Progenitor cell of endocrine pancreas (in vitro differentiated cells): ENCODE measurements at places on chromosomes 4 and X.

DNA sequence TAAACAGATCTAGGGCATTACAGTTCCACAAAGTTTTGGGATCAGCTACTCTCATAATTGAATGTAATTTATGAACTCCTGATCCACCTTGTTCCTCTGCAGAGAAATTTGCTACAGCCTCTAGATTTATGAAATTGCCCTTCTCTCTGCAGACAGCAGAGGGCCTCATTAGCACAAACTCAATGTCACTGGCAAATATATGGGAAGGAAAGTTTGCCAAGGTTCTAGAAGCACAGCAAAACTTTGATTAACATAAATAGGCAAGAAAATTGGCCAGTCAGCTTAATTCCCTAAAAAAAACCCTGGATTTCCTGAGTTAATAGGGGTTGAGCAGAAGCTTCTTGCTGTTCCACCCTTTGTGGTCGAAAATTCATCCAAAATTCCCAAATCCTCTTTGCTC lies 31.5 kb downstream of the PRPS1 start:
- DNase-seq: no peak

DNA sequence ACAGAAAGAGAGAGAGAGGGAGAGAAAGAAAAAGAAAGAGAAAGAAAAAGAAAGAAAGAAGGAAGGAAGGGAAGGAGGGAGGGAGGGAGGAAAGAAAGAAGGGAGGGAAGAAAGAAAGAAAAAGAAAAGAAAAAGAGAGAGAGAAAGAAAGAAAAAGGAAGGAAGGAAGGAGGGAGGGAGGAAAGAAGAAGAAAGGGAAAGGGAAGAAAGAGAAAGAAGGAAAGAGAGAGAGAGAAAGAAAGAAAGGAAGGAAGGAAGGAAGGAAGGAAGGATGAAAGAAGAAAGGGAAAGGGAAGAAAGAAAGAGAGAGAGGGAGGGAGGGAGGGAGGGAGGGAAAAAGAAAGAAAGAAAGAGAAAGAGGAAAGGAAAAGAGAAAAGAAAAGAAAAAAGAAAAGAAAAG lies 10.8 kb downstream of the OPHN1 start:
- DNase-seq: no peak

DNA sequence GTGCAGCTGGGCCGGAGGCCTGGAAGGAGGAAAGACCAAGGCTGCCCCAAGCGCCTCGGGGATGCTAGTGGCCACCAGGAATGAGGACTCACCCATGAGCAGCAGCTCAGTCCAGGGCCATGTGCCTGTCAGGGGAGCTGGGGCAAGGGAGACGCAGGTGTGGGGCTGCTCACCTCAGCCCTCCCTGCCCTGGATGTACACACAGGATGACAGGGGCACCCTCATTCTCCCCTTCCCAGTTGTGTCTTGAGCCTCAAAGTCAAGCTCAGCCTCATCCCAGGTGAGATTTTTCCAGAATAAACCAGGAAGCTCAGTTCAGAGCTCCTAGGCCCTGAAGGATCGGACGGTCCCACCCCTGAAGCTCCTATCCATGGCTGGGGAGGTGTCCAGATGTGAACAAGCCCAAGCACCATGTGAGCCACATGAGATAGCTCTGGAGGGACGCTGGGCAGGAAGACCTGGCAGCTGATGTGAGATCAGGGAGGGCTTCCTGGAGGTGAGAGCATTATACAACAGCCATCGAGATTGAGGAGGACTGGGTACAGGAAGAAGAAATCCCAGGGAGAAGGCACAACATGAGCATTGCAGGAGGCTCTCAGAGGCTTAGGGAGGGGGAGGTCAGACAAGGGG lies 23.0 kb downstream of the HTRA3 start:
- DNase-seq: no peak

DNA sequence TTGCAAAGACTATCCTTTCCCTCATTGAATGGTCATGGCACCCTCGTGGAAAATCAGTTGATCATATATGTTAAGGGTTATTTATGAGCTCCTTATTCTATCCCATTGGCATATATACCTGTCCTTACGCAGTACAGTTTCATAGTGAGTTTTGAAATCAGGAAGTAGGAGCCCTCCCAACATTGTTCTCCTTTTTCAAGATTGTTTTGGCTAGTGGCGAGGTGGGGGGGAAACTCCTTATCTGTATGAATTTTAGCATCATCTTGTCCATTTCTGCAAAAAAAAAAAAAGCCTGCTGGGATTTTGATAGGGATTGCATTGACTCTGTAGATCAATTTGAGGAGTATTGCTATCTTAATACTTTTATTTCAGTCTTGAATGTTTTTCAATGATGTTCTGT lies 2.5 kb upstream of the USP9X start:
- no peak for DNase-seq

DNA sequence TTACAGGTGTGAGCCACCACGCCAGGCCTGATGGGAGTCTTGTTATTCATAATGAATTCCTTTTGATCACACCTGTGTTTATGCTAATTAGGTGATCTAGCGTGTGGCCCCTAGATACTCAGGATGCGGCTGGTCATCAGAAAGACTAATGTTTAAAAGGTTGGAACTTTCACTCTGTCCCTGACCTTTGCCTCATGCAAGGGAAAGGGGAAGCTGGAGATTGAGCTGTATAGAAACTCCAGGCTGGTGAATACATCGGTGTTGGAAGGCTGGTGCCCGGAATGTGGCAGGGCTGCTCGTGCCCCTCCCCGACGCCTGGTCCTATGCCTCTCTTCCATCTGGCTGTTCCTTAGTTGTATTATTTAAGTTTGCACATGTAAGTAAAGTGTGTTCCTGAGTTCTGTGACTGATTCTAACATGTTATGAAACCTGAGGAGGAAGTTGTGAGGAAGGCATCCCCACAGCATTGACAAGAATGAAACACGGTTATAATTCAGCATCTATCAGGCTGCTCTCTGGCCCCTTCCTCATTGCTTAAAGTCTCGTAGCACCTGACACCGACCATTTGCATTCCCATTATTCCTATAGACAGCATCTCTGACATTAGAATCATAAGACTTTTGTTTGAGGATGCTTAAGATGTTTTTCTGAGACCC lies 28.9 kb downstream of the CASP3 start:
- no peak for DNase-seq

GRCh38 chr4:185702147-185702663 lies 109.8 kb downstream of the SORBS2 start:
- DNase-seq: no peak

GRCh38 chr4:105293360-105293759 lies 146.7 kb downstream of the TET2 start:
- no peak for DNase-seq

DNA sequence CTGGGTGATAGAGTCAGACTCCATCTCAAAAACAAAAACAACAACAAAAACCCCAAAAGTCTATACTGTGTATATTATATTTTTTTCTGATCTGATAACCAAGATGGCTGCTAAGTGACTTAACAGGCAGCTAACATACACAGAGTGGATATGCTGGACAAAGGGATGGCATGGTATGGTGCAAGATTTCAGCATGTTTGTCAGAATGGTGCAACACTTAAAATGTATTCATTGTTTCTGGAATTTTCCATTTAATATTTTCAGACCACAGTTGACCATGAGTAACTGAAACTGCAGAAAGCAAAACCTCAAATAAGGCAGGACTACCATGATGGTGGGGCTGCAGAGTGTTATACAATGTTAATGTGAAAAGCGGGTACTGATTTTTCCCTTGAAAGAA lies 6.1 kb upstream of the BOD1L1 start:
- DNase-seq: no peak
